ENCODE measurements at places on chromosomes 1 and 21.

- no peak for DNase-seq
These were observed 12.4 kb downstream of the C1orf116 start for GRCh38 chr1:207020065-207020708.

DNA sequence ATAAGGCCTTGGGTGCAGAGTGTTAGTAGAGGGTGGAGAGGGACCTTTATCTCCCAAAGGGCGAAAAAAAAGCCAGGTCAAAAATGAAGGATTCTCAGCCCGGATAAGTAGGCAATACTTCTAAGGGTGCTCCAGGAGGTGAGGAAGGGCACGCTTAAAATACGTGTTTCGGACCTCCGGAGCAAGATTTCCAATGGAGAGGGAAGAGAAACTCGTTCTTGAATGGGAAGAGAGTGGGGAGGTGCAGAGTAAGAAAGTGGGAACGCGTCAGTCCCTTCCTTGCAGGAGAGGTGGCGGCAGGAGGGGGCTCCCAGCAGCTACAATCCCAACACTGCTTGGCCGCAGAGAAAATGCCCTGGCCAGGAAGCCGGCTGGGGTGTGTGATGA lies 581 bp downstream of the EFCAB14 start:
- no peak for DNase-seq

GRCh38 chr1:67723620-67724019 lies 38.6 kb downstream of the GADD45A start:
- no peak for DNase-seq

- no peak for DNase-seq
These were observed 562 bp upstream of the EPB41 start for GRCh38 chr1:28913786-28914227.

GRCh38 chr21:44658913-44659595 lies 1.3 kb downstream of the KRTAP12-3 start:
- DNase-seq: no peak

DNA sequence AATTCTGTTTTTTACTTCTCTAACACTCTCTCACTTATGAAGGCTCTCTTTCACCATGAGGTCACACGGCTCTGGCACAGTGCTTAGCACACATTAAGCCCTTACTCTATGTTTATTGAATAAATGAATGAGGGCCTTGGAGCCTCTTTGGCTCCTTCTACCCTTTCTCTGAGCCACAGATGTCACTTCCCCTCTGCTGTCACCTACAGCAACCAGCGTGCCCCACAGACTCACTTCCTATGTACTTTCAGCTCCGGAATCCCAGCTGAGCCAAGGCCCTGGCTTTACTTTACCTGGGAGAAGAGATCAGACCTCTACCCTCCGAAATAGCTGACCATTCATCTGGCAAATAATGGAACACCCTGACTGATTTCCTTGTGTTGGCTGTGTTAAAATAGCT lies 53.7 kb upstream of the HMCN1 start:
- DNase-seq: no peak

GRCh38 chr1:156706657-156707416 lies 1.5 kb upstream of the CRABP2 start:
- DNase-seq: no peak

DNA sequence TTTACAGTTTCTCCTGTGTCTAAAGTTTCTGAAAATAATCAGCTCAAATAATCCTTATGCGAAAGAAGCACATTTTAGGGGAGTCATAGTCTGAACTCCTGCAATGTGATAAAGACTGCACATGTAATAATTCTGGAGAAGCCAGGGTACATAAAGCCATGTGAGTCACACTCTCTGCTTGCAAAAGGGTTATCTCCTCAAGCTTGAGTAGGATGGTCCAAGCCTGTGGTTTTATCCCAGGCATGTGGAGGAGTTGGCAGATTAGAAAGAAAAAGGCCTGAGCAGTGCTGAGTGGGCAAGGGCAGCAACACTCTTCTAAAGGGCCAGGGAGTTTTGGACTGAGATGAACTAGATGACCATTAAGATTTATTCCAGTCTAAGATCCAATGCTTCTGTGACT lies 220.4 kb downstream of the RHOU start:
- no peak for DNase-seq

Data from NCI-H1048 (cell line).